ENCODE measurements at places on chromosomes 4 and X.

DNA sequence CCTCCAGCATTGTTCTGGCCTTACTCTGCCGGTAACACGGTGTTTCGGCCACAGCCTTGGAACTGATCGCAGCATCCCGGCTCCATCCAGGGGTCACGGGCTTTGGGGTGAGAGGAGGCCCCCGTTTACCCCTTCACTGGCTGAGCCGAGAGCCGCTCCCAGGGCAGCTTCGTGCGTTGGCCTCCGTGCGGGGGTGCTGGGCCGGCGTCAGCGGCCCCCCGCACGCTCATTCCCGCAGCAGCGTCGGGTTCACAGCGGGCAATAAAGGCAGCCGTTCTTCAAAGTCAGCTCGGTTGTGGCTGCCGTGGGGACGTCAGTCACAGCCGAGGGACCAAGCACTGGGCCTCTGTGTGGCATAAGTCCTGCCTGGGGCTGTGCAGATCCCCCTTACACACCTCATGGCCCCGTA, 25.3 kb upstream of the PLCXD1 start:
- DNase-seq, result peak; percentile 35

- no peak for DNase-seq
Observed at GRCh38 chr4:37220685-37221084, 23.9 kb upstream of the NWD2 start.

DNA sequence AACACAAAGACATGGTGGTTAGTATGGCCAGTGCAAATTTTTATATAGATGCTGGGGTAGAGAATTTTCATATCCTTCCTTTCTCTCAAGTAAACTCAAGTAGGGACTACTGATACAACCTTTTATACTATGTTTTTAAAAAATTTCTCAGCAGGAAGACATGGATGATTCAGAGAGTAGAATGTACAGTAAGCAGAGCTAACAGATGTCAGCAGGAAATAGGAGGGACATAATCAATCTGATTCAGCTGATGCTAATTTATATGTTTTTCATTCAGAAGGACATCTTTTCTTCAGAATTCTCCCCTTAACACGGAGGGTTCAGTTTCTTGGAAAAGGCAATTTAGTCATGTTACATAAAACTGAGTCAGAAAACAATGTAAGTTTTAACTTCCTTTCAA, 95.4 kb downstream of the GRIA2 start:
- DNase-seq, result no peak

GRCh38 chr4:26317766-26318165, 3.0 kb upstream of the RBPJ start:
- no peak for DNase-seq

- DNase-seq, result no peak
Observed at GRCh38 chr4:3826247-3827172, 60.3 kb downstream of the ADRA2C start.

DNA sequence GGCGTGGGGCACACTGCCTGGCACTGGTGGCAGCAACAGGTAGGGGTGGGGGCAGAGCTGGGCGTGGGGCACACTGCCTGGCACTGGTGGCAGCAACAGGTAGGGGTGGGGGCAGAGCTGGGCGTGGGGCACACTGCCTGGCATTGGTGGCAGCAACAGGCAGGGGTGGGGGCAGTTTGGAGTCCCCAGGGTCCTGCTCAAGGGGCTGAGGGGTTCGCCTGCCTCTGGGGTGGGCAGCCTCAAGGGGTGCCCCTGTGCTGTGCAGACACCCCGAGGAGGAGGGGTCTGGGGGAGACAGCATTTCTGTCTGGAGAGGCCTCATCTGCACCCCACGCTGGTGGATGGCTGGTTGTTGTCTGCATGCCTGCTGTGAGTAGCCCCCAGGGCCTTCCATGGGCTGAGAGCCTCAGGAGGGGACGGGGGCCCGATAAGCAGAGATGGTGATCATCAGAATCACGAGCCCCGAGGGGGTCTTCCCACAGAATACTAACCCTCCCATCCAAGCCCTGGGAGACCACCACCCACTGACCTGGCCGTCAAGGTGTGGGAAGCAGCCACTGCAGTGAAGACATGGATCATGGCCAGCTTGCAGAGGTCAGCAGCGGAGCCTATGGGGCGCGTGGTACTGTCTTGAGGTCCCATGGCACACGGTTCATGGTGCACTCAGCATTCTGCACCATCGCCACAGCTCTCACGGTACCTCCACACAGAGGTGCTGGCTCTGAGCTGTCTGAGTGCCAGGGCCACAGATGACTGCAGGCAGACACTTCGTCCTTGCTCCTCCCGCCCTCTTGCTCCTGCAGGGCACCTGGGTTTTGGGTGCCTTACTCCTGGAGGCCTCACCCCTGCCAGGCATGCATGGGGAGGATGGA, 21.5 kb downstream of the NAT8L start:
- no peak for DNase-seq

GRCh38 chr4:106618956-106619355, 250.4 kb upstream of the GIMD1 start:
- no peak for DNase-seq

- DNase-seq, result no peak
Observed at GRCh38 chr4:174211622-174212044, 71.8 kb downstream of the FBXO8 start.

DNA sequence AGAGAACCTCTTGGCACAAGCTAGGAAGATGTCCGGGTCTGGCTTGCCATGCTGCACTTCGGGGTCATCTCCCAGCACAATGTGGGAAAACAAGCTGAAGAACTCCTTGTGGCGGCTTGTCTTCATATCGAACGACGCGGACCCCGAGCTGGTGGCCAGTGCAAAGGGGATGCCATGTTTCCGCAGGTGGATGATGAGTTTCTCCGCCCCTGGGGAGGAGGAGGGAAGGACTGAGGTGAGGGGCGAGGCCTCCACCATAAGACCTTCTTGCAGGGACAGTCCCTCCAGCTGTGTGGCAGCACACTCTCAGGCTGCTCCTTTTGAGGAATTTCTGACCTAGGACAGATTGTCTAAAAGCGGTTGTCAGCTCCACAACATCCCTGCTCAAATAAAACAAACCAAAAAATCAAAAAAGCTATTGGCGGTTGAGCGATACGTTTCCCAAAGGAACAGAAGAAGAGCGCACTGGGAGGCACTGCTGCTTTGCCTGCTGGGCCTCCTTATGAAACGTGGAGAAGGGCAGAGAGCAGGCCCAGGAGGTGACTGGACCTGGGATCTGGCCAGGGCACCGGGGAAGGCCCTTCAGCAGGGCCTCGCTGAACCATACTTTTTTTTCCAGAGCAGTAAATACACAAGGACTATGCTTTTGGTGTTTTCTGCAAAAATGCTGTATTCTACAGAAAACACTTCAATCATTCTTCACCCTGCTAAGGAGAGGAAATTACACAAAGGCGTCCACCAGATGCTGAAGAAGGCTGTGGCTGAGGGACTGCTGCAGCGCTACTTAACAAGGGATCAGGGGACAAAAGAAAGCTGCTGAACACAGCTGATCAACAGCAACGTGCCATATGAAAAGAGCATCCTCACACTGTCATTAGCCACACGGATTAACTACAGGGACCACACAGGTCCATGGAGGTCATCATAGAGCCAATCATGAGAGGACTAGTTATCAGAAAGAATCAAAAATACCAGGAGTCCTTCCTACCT, 70.0 kb upstream of the STS start:
- DNase-seq, result no peak

Measured in ureter (tissue), 1 donor.